T-helper 2 cell (primary cell): ENCODE measurements at places on chromosomes 7 and 10.
A peak's percentile ranks its signal among the peaks of the same experiment; 100 is the strongest.

DNA sequence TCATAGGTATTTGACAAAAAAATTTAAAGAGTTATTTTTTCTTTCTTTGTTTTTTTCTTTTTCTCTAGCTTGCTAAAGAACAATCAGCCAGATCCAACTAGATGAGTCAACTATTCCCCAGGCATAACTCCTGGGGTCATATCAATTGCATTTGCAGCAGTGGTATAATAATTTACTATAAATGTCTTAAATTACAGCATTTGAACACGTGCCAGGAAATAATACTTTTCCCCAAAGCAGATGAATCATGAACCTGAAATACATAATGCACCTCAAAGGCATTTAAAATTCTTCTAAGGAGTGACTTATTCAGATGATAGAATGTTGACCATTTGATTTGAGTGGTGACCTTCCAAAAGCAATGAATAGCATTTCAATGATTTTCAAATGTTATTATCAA is 190.1 kb downstream of the LRRTM3 start:
- DNase-seq, result no peak

- DNase-seq, result no peak
These were observed 26.1 kb downstream of the PRSS58 start for GRCh38 chr7:142231716-142232115.

DNA sequence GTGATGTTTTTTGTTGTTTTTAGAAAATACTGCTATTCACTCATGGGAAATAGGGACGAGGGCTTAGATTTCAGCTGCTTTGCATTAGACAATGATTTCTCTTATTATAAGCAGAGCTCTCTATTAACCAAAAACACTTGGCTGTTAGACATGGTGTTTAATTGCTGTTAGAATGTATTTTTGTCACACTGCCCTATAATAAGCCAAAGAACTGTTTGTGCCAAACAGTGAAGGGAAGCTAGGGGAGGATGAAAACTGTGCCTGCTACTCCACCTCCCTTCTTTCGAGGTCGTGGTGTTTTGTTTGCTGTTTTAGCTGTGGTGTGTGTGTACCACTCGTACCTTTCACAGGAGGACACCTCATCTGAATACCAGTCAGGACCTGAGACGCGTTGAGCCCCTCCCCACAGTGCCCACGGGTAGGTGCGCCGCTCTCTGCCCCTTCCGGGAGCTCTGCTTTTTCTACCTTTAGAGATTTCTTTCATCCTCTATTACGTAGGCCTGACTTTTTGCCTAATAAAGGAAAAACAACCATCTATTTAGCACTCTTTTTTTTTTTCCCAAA is 57.9 kb downstream of the CUX1 start:
- no peak for DNase-seq

DNA sequence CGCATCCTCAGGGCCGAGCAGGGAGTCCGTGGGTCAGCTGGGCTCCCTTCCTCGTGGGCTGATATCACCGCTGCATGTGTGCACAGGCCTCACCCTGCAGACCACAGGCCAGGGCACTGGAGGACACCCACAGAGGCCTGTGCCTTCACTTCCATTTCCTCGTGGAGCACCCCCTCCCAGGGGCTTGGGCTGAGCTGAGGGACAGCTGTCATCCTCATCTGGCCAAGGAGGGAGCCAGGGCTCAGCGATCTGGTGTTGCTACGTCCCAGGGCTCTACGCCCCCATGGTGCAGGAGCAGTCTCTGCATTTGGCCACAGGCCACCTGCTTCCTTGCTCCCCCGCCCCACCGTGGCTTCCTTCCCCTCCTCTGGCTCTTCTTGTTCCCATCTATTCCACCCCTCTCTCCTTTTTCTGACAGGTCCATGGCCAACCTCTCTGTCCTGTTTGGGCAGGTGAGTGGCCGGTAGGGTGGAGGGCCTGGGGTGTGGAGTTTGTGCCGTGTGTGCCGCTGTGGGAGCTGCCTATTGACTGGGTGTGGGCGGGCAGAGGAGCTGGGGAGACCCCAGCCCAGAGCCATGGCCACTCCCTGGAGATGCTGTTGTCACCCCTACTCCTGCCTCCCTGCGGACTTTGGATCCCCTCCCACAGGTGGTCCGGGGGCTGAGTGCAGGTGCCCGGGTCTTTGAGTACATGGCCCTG is 8.3 kb upstream of the ASIC3 start:
- no peak for DNase-seq

DNA sequence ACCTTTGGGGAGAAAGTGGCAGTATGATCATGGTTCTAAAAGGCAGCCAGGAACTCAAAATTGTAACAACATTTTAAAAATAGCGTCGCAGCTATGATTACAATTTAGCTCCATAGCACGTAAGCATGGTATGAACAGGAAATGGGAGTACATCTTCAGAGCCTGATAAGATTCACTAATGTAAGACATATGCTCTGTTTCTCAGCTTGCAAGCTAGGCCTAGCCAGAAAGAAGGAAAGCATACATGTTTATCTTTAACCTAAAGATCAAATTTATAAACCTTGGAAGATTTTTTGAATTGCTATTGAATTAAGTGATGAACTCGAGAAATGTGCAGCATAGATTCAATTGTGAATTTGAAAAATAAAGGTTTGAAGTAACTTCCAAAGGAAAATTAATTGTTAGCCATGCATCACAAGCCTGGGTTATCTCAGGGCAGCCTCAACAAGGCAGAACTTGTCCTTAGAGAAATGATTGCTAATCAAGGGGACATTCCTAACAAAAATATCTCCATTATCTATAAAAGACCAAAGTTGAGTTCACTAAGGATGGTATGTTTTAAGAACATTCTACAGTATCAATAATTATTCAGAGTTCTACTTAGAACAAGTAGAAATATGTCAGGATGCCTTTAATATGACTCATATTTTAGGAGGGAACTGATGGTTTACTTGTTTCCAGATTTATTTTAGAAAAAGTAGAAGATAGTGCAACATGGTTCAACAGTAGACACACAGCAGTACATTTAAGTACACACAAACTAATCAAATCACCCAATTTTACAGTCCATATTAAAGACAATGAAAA is 38.8 kb upstream of the SEPTIN7 start:
- DNase-seq, result no peak

GRCh38 chr10:36888925-36889573 is 236.3 kb upstream of the ANKRD30A start:
- peak; percentile 58 for DNase-seq

GRCh38 chr7:99563650-99564049 is 5.2 kb downstream of the ZNF655 start:
- DNase-seq, result no peak

- DNase-seq, result no peak
These were observed 107.6 kb downstream of the SEMA3E start for GRCh38 chr7:83541187-83541960.

- DNase-seq, result no peak
These were observed 7.5 kb downstream of the EPDR1 start for GRCh38 chr7:37927773-37928444.

DNA sequence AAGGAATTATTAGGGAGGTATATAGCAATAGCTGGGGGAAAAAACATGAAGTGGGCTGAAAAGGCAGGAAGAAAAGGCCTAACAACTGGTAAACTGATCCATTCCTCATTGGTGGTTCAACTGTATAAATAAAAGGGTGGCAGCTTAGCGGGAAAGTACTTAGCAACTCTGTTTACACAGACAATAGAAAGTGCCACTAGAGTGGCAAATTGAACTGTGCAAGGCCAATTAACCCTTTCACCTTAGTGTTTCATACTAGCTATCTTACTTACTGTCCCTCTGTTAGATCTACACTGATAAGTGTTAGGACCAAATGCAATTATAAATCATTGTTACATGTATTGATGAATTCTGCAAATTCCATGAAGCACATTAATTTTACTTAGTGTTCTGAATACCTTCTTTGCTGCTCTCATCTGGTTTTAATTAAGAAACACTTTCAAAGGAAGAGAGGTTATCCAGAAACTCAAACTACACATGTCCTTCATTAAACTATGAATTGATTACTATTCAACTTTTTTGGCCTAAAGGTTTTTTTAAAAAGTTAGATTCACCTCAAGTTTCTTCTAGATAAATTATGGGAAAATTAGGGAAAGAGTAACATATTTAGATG is 28.0 kb downstream of the DNAJC1 start:
- no peak for DNase-seq

GRCh38 chr10:69239136-69239535 is 19.0 kb downstream of the HKDC1 start:
- no peak for DNase-seq

DNA sequence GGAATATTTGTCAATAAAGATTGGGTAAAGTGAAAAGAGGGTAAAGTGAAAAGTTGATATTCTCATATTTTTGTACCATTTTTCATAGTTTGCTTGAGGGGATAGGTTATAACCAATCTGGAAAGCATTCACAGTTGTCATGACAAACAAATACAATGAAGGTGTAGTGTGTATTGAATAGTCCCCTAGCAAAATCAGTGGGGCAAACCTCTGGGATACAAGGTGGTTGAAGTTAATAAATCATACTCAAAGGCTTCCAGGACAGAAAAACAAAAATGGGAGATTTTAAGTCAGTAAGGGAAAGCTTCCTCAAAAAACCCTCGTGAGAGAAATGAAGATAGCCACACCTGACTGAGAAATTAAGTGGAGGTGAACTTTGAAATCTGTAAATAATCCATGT is 39.4 kb downstream of the PHTF2 start:
- no peak for DNase-seq

- DNase-seq, result no peak
These were observed 411.6 kb upstream of the DPP6 start for GRCh38 chr7:153640586-153640985.

- no peak for DNase-seq
These were observed 12.0 kb downstream of the SCD start for GRCh38 chr10:100359030-100359432.

GRCh38 chr7:21364801-21365271 is 63.0 kb upstream of the SP4 start:
- no peak for DNase-seq

DNA sequence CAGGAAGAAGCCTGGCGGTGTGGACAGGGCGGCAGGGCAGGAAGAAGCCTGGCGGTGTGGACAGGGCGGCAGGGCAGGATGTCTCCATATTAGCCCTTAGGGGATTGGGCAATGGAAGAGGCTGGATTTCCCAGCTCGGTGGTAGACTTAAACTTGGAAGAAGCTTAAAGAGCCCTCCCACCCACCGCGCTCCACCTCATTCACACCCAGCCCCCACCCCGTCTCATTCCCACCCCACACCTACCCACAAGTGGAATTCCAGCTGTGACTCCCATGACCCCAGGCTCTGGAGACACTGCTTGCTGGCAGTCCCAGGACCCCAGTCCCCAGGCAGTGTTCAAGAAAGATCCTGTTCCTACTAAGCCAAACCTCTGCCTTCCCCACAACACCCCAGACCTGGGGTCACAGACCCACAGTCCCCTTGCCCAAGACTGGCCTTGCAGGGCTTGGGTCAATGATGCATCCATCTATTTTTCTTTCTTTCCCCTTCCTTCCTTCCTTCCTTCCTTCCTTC is 34.0 kb downstream of the SPDYE6 start:
- no peak for DNase-seq

DNA sequence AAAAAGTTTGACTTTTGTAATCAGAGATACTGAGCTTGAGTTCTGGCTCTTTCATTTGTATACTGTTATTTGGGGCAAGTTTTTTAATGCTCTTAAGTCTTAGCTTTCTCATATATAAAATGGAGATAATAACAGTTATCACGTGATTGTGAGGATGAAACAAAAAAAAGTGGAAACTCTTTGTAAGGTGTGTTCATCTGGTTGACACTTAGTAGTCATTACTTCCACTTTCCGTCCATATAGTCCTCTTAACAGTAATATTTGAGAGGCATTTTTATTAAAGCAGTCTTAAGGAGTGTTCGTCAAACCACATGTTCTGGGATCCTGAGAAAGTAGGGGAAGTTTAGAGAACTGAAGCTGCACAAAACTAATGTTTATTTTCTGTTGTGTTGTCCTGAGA is 65.6 kb downstream of the PTEN start:
- DNase-seq, result no peak

- DNase-seq, result no peak
These were observed 14.5 kb downstream of the LSMEM1 start for GRCh38 chr7:112495156-112495788.

DNA sequence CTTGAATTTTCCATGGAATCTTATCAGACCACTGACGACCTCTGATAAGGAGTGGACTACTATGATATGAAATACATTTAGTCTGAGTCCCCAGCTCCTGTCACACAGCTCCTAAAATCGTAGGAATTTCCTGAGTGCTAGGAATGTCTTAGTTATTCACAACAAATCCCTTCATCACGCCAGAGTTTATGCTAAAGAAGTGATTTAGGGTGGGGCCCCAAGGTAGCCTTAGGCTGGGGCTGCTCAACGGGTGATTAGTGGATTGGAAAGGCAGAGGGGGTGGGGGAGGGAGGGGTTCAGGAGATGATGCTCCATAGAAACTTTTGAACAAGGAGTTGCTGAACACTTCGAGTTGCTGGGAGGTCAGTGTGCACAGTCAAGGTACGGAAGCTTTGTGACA is 7.0 kb upstream of the TET1 start:
- DNase-seq, result no peak

GRCh38 chr7:3138997-3139396 is 95.3 kb upstream of the CARD11 start:
- no peak for DNase-seq

GRCh38 chr10:42475168-42476098 is 162.9 kb downstream of the ZNF33B start:
- DNase-seq, result no peak
